ENCODE measurements at places on chromosomes 16 and 17. TPM values are rescaled to one million over a fixed set of nuclear protein-coding genes. Genes with fewer than 3 reads are reported as not detected.

The TMC7 gene
- total RNA-seq = not detected

The GAS2L2 gene
- not detected for total RNA-seq

GRCh38 chr17:30224419-30224960 is 11.0 kb downstream of the SLC6A4 start:
- ATAC-seq = no peak

The TP53TG3E gene
- not detected for total RNA-seq

DNA sequence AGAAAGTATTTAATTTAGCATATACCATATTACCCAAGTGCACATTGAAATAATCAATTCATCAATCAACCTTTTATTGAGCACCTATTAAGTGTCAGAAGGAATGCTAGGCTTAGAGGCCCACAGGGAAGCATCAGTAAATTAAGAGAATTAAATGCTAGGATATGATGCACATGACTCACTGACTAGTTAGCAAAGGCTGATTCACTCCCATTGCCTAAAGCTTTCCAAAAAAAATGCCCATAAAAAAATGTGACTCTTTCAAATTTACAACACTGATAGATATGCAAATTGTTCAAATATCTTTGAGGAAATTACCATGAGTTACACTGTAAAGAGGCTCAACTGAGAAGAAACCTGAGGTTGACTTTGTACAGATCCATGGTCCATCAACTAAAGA is 883.3 kb downstream of the CDH11 start:
- no peak for ATAC-seq

All from activated T-helper 17 cell treated with anti-CD3 and anti-CD28 coated beads, Interleukin-2, amount 50 U/mL, for 72 hours (primary cell).